PC-9 (cell line): ENCODE measurements at places on chromosomes 6 and 20. TPM values are rescaled to one million over a fixed set of nuclear protein-coding genes. Genes with fewer than 3 reads are reported as not detected.

- no peak for DNase-seq
Observed at GRCh38 chr20:48008850-48009515, 223.7 kb upstream of the SULF2 start.

VWA7 gene
- 6.0 and 9.6 TPM in 2 replicates for total RNA-seq

DNA sequence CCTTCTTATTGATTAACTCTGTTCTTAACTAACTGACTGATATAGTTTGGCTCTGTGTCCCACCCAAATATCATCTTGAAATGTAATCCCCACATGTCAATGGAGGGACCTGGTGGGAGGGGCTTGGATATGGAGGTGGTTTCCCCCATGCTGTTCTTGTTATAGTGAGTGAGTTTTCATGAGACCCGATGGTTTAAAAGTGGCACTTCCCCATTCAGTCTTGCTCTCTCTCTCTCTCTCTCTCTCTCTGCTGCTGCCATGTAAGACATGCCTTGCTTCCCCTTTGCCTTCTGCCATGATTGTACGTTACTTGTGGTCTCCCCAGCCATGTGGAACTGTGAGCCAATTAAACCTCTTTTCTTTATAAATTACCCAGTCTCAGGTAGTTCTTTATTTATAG is 81.8 kb upstream of the SPACA1 start:
- DNase-seq: no peak

DNA sequence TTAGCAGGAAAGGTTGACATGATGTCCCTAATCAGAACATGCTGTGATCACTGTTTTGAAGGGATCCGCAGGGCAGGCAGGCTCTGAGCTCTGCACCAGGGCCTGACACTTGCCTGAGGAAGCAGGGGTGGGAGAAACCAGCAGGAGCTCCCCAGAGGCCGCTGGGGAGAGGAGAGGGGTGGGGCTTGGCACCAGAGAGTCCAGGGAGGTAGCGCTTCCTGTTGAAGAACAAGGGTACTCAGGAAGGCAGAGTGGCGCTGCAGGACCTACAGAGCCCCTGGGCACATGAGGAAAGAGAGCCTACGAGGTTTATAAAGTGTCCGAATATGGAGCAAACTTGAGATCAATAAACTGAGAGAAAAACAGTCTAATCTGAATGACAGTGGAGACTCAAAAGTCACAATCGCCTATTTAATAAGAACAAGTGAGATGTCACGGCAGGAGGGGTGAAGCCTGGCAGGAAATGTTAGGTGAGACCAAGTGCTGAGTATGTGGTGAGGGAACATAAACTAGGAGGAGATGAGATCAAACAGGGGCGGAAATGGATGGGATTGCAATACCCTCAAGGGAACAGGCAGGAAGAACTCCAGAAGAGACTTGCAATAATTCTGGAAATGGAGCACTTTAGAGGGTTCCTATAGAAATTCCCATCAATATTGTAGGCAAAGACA is 5.8 kb upstream of the TBXT start:
- DNase-seq: no peak

LRFN2 gene
- not detected in 2 replicates for total RNA-seq

FAM217A gene
- not detected in 2 replicates for total RNA-seq

DNA sequence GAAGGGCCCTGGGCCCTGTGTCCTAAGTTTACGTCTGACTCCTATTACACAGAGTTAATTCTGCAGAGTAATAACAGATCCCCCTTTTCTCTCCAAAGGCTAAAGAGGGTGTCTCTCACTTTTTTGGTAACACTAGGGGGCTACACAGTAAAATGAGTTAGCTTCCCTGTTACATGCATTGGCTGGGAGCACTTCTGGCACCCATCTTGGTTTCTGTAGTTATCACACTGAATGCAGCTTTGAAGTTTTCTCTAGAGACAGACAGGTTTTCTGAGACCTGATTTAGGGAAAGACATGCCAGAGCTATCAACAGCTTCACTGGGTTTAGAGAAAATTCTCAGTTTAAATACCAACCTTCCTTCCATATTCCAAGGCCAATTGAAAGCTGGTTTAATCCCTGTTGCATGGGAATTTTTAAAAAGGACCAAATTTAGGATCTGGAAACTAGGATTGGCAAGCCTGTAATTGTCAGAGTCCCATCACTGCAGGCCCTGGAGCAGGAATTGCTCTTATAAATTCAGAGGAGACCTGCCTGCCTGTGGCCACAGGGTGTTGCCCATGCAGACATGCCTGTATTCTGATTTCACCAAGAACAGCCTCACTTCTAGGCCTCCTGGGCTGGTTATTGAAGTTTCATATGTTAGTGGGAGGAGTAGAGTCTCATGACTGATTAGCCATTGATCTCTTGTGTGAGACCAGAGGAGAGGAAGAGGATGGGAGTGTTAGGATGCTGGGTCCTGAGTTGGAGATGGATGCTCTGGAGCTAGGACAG is 29.4 kb downstream of the RNF8 start:
- DNase-seq: no peak

GRCh38 chr6:16391451-16391912 is 153.1 kb downstream of the GMPR start:
- DNase-seq: no peak

OR2H1 gene
- total RNA-seq: not detected in 2 replicates

GRCh38 chr20:25389858-25390537 is 637 bp downstream of the ABHD12 start:
- DNase-seq: no peak

DNA sequence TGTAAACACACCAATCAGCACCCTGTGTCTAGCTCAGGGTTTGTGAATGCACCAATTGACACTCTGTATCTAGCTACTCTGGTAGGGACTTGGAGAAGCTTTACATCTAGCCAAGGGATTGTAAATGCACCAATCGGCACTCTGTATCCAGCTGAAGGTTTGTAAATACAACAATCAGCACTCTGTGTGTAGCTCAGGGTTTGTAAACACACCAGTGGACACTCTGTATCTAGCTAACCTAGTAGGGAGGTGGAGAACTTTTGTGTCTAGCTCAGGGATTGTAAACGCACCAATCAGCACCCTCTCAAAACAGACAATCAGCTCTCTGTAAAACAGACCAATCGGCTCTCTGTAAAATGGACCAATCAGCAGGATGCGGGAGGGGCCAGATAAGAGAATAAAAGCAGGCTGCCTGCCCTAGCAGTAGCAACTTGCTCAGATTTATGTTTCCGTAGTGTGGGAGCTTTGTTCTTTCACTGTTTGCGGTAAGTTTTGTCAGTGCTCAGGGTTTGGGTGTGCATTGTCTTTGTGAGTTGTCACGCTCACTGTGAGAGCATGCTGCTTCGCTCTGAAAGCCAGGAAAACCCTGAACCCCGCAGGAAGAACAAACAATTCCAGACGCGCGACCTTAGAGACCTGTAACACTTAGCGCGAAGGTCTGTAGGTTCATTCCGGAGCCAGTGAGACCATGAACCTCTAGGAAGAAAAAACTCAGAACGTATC is 37.0 kb downstream of the RIOK1 start:
- DNase-seq: no peak

GRCh38 chr20:8447262-8448120 is 315.4 kb downstream of the PLCB1 start:
- no peak for DNase-seq

DNA sequence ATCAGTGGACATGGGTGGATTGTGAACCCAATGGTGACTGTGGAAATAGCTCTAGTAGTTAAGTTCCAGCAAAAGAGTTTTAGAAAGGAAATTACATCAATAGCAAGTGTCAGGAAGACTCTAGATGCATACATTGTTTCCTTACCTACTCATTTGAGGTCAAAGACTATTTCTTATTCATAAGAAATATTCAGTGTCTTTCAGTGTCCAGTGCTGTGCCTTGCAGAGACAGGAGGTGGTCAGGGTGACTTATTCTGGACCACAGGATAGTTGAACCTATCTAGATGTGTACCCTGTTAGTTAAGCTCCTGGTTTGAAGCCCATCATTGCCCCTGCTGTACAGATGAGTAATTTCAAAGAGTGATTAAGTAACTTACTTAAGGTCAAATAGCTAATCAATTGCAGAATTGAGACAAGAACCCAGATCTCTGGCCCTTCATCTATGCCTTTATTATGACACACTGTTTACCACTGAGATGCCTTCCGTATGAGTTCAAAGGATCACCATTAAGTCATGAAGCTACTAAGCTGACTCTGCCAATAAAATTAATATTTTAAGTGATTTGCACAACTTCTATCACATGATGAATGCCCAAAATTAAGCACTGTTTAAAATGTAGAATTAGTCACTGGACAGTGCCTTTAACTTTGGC is 136.1 kb downstream of the PDSS2 start:
- no peak for DNase-seq

CAGE1 gene
- total RNA-seq: 0.13 TPM in 2 replicates

DNA sequence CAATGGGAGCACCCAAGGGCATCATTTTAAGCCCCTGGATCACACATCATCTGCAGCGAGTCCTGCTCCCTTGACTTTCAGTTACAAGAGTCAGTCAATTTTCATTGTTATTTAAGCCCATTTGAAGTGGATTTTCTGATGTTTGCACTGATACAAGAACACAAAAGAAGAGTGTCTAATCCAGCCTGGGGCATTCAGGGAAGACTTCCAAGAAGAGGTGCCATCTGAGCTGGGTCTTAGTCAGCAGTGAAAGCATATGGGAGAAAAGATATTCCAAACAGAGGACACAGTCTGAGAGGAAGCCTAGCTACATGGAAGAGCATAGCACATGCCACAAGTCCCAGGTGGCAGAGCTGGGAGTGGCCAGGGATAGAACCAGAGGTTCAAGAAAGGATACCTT is 10.4 kb upstream of the FOXP4 start:
- DNase-seq: no peak

- DNase-seq: no peak
Observed at GRCh38 chr6:135066806-135067205, 12.2 kb upstream of the HBS1L start.

- DNase-seq: no peak
Observed at GRCh38 chr20:47202733-47203667, 153.5 kb downstream of the ZMYND8 start.

GRCh38 chr6:120260636-120261035 is 911.1 kb upstream of the MAN1A1 start:
- no peak for DNase-seq

DNA sequence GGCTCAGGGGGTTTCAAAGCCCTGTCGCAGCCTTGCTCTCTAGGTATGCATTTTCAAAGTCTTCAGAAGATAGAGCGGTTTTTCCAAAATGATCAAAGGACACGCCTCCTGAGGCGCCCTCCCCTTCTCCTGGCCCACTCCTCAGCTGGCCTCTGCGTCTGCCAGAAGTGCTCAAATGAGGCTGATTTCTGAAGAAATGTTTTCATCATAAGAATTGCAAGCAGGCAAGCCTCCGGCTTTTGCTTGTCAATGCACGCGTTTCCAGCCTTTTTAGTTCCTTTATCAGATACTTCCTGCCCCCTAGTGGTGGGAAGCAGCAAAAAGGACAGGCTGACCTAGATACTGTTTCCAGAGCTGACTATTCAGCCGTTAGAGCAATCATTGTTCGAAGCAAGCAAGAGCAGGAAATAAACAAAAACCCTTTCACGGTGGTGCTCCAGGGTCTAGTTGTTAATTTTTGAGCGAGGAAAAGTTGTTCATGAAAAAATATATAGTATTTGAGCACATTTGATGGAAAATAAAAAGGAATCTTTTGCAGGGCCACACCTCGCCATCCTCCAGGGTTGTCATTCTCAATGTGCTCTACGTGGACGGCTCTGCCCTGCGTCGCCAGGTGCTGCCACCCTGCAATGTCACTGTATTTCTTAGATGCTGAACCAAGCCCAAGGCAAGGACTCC is 93.4 kb upstream of the ASF1A start:
- DNase-seq: peak; percentile 60

DNA sequence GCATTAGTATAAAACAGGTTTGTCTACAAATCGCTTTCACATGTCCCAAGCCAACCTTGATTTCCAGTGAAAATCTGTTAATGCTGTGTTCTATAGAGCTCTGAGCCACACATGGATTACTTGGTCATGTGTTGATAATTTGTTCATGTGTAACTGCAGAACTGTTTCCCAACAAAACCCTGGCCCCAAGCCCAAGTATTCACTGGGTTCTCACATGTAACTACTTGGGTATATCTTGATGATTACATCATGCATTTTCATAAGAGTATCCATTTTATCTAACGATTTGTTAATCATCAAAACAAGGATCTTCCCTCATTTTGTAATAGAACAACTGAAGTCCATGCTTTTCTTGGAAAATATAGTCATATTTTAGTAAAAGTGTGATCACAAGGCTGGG is 657.6 kb downstream of the PRKN start:
- no peak for DNase-seq
